ENCODE measurements at places on chromosomes 4 and X.

DNA sequence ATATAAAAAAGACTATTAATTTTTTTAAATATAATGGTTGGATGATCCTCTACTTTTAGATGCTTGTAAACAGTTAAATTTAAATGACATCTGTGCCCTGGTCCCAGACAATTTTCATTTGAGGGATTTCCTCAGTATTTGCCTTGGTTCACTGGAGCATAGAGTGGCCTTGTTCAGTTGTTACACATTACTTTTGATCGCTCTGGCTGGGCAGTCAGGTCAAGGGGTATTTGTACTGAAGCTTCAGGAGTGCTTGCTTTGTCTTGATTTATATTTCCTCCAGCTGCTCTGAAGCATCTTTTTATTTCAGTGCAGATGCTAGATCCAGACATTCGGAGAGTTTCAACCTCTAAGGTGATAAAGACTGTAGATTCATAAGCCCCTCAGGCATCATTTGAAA, 50.0 kb downstream of the COMMD8 start:
- DNase-seq: no peak

GRCh38 chr4:174749091-174749490, 80.0 kb downstream of the GLRA3 start:
- no peak for DNase-seq

GRCh38 chrX:155330992-155331391, 3.4 kb downstream of the CLIC2 start:
- DNase-seq: no peak

GRCh38 chr4:80189956-80190677, 7.2 kb upstream of the PRDM8 start:
- DNase-seq: no peak

DNA sequence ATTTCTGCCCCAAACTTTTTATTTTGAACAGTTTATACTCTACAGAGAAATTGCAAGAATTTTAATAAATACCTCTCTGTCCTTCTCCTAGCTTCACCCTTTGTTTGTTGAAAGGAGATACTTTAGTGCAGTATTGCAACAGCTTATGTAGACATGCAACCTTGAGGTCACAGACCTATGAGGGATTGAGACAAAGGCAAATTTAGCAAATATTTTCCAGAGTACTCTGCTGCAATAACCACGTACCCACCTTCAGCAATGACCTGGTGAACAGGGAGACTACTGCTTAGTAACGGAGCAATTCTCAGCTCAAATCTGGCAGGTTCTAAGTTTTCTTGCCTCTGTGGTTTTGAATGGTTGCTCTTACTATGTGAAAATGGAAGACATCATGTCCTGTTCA, 13.2 kb downstream of the FGA start:
- no peak for DNase-seq

GRCh38 chr4:83767067-83767466, 231.2 kb downstream of the GPAT3 start:
- no peak for DNase-seq

GRCh38 chrX:13005661-13006473, 31.0 kb downstream of the TMSB4X start:
- no peak for DNase-seq

DNA sequence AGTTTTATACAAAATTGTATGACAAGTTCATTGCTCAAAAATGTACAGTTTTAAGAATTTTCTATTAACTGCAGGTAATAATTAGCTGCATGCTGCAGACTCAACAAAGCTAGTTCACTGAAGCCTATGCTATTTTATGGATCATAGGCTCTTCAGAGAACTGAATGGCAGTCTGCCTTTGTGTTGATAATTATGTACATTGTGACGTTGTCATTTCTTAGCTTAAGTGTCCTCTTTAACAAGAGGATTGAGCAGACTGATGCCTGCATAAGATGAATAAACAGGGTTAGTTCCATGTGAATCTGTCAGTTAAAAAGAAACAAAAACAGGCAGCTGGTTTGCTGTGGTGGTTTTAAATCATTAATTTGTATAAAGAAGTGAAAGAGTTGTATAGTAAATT, 131.0 kb downstream of the TET2 start:
- DNase-seq: no peak

GRCh38 chrX:104270916-104271512, 16.3 kb upstream of the ESX1 start:
- no peak for DNase-seq

DNA sequence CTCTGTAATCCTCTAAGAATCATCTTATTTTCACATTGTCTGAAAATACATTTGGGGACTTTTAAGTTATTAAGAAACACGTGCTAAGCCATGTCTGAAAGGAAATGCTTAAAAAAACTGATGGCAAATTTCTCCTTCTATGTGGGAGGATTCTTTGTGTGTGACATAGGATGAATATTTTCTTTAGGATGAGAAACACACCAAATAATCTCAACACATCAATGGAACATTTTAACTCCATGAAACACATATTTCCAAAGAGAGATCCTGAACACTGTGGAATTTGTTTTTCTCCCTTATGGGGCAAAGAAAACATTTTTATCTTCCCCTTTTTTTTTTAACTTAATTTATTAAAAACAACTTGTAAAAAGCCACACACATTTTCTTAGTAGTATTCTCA, 153.8 kb upstream of the ANKRD50 start:
- DNase-seq: no peak

DNA sequence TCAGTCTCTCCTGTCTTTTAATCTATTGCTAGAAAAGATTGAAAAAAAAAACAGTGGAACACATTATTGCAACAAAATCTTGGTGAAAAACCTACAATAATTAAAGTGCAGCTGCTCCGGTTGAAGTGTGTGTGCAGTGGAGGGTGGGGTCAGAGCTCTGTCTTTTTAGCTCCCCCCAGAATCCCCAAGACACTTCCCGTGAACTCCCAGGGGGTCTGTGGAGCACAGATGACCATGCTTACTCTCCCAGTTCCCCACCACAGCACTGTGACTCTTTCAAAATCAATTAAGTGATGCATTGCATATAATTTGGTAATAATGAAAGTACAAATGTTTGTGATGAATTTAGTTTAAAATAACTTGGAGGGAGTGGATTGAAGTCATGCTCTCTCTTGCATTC, 15.7 kb upstream of the SLC10A4 start:
- no peak for DNase-seq

DNA sequence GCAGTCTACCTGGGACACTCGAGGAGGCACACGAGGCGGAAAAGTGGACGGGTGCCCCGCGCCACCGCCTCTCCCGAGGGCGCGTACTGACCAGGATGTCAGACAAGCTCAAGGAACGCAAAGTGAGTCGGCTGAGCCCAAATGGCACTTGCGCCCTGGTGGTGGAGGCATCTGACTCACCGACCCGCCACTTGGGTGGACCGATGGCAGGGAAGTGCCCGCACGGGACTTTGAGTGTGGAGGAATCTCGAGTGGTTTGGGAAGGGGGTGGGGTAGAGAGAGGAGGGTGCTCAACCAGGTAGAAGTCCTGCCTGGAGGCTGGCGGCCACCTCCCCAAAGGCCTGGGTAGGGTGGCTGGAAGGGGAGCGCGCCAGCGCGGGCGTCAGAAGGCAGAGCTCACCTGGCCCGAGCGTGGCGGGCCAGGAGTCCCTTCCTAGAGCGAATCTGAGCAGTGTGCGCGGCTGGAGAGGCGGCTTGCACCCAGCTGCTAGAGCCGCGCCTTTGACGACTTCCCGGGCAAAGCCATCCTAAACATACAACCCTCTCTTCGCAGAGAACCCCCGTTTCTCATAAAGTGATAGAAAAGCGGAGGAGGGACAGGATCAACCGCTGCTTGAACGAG, 655 bp downstream of the HELT start:
- DNase-seq: no peak

DNA sequence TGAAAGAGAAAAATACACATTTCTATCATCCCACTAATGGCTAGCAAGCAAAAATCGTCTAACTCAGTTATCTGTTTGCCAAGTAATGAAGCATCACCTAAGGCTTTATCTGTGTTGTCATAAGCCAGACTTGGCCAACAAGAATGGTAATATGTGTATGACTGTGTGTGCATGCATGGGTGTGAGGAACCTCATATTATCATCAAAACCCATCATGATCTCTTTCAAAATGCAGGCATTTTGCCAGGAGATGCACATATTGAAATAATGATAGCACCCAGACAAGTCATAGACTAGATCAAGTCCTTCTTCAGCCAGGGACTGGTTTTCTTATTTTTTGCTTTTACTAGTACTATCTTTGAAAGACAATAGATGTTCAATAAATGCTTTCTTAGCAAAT, 172.5 kb upstream of the FMR1 start:
- DNase-seq: no peak

- no peak for DNase-seq
Observed at GRCh38 chrX:99913611-99914010, 496.5 kb downstream of the PCDH19 start.

- DNase-seq: no peak
Observed at GRCh38 chr4:176198316-176198903, 3.0 kb upstream of the SPATA4 start.

DNA sequence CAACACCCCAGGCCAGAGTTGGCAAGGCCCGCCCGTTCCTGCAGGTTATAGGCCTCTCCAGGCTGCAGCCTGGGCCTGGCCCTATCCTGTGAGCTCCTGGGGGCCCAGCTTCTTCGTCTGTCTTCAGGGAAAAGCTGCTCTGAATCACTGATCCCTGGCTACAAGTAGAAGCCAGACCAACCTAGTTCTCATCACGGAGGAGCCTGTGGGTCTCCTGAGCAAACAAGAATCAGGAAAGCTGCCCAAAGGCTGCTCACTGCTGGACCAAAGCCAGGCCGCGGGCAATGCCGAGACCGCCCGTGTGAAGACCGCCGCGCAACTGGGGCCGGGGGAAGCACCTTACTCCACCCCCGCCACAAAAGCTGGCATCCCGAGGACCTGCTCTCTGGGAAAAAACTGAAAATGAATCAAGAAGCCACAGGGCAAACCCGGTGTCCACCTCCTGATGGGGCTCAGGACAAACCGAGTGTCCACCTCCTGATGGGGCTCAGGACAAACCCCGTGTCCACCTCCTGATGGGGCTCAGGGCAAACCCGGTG, 12.8 kb downstream of the CTBP1 start:
- no peak for DNase-seq

DNA sequence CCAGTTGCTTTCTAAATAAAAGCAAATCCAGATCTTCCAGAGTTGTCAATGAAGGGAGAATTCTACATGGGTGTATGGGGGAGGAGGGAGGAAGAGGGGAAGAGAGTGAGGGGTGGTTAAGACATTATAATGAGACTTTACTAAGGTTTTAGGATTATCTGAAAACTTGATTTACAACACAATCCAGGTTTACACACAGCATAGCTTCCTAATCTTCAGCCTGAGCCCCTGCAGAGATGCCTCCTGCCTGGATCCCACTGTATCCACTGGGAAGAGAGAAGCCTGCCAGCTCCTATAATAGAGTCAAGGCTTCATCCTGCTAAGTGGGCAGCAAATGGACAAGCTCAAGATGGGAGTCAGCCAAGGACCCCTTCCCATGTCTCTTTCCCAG, 85.6 kb upstream of the KIT start:
- DNase-seq: no peak

GRCh38 chr4:20662851-20663250, 37.4 kb upstream of the PACRGL start:
- DNase-seq: no peak

- DNase-seq: no peak
Observed at GRCh38 chr4:19842471-19842870, 409.2 kb upstream of the SLIT2 start.

GRCh38 chr4:66704243-66704642, 841.1 kb downstream of the CENPC start:
- no peak for DNase-seq

All from CD4-positive, alpha-beta memory T cell (primary cell).